ENCODE measurements at places on chromosomes 6 and 20.
A peak's percentile ranks its signal among the peaks of the same experiment; 100 is the strongest.

DNA sequence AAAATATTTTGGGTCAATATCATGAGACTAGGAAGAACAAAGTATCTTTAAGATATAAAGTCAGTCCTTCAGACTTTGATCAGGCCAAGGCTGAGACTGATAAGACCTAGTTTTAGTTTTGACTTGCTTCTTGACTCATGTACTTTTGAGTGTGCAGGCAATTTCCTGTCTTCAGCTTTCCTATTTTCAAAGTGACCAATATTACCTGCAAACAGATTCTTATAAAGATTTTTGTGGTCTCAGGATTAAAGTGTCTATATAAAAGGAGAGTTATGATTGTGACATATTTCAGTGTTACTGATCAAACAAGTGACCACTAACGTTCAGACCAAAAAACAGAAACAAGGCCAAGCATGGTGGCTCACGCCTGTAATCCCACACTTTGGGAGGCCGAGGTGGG lies 36.0 kb upstream of the AKIRIN2 start:
- no peak for DNase-seq

DNA sequence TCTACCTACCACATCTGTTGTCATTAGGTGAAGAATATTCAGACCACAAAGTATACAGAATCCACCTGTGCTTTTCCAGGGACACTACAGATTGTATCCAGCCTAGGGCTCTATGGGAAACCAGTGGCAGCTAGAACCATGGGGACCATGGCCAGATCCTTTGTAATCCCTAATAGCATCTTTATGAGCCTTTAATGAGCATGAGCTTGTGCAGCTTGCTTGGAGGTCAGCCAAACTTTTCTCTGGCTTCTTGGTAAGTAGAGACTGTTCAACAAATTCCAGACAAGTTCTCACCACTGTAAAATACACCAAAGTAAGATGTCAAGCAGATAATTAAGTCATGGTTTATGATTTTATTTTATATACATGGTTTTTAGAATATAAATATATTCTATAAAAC lies 301.6 kb upstream of the ADGRB3 start:
- no peak for DNase-seq

DNA sequence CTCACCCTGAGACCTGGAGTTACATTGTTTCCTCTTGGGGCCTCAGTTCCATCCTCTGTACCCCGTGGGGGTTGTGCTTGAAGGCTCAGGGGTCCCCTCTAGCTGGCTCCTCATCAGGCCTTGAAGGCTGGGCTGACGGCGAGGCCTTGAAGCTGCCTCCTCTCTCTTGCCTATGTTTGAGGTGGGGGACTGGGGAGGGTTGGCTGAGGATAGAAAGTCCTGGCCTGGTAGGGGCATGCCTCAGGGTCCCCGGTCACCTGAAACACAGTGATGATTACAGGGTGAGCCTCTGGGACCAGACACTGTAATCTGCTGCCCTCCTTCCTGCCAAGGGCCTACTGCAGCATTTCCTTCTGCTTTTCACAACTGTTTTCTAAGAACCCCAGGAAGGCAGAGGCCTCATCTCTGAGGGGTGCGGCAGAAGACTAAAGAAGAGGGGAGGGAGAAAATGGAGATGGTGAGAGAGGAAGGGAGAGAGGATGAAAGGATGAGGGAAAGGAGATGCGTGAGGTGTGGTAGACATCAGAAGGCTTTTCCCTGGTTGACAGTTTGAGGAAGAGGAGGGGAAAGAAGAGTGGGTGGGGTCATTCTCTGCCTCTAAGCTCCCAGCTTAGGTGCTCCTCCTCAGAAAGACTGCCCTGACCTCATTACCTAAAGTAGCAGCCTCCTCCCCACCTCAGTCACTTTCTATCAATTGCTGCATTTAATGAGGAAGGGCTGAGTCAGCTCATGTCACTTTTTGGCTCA lies 29.7 kb downstream of the VEGFA start:
- peak; percentile 52 for DNase-seq

GRCh38 chr6:15439410-15440025 lies 193.6 kb downstream of the JARID2 start:
- DNase-seq, result no peak

GRCh38 chr6:156430386-156430785 lies 346.8 kb upstream of the ARID1B start:
- no peak for DNase-seq

Measured in inflammatory macrophage treated with lipopolysaccharide for 4 hours (primary cell).